Foreskin keratinocyte (primary cell): ENCODE measurements at places on chromosomes 2 and 18. TPM values are rescaled to one million over a fixed set of nuclear protein-coding genes. Genes with fewer than 3 reads are reported as not detected.

GRCh38 chr18:10399465-10399864 lies 55.0 kb upstream of the APCDD1 start:
- no peak for DNase-seq

GRCh38 chr2:127397568-127398238 lies 9.9 kb upstream of the MAP3K2 start:
- DNase-seq, result no peak

DNA sequence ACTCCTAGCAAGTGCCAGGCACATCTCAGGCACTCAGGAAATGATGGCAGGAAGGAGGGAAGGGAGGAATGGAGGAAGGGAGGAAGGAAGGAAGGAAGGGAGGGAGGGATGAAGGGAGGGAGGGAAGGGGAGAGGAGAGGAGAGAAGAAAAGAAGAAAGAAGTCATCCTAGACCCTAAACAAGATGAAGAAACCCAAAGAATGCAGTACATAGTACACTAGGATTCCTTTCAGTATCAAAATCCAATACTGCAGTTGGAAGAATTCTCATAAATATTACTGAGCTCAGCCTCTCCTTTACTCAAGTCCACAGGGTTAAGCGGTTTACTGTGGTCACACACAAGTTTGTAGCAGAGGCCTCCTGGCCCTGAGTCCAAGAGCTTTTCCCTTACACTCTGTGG lies 155.7 kb upstream of the ETAA1 start:
- DNase-seq, result no peak

- no peak for DNase-seq
Observed at GRCh38 chr2:67974559-67975430, 88.0 kb downstream of the C1D start.

DNA sequence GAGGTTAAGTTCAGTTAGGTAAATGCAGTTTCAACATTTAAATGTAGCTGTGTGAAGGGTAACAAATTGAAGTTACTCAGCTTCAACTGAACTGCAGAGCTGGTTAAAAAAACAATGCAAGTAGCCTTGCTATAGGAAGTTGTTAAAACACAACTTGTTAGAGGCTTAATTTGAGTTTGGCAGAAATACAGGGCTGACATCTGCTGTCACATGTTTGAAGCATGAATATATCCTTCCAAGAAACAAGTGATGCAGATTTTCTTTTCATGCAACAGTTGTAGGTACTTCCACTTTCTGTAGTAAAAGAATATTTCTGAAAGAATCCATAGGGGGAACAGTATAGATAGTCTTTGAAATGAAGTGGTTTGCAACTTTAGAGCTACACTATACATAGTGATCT lies 208.7 kb upstream of the RASGRP3 start:
- DNase-seq, result no peak

DNA sequence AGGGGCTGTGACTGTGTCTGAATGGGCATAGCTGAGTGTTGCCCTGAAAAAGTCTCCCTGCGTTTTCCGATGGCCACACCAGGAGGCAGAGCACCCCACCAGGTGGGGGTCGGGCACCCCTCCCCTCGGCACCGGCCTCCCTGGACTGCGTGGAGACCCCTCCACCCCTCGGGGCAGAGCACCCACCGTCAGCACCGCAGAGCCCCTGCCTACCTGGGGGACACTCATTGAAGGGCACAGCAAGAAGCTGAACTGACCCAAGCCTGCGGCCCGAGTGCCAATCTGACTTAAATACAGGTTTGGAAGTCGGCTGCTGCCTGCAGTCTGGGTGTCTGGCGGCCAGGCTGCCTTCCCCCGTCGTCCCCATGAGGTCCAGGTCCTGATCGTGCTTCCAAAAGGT lies 69.9 kb downstream of the KCNG2 start:
- no peak for DNase-seq

DNA sequence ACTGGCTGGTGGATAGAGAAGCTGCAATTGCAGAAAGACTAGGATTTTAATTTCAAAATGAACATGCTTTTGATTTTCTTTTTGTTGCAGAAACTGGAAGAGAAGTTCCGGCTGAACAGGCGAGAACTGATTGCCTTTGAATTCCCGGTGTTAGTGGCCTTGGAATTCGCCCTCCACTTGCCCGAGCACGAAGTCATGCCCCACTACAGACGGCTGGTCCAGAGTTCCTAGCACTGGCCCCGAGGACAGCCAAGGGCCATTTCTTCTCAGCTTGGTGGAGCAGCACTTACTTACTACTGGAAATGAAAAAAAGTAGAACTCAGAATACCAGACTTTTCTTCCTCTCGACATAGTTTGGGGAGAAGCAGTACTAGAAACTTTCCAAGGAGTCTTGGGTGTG lies 121.9 kb downstream of the CABLES1 start:
- no peak for DNase-seq

- no peak for DNase-seq
Observed at GRCh38 chr2:132448771-132449170, 32.2 kb downstream of the GPR39 start.

DNA sequence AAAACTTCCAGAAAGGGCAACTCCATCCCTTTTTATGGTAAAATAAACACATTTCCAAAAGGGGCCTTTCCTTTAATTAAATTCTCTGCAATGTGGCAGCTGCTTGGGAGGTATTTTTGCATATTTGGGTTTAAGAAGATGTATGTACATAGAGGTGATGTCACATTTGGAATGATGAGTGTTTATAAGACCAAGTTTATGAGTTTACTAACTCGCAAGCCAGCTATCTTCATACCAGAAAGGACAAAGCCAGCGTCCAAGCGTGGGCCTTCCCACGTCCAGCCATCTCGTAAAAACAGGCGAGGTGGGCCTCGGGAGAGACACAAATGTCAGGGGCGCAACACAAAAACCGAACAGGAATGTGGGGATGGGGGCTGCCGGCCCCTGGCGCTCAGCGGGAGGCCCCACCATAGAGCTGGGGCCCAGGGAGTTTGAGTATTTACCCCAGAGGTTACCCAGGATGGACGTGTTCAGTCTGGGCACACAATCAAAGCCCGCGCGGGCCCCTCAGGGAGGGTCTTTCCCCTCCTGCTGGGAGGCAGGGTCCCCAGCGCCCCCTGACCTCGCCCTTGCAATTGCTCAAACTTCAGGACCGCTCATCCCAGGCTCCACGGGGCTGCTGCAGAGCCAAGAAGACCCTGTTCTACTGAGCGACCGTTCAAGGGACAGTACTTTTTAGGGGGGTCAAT lies 137.3 kb downstream of the TWIST2 start:
- DNase-seq, result no peak

GRCh38 chr2:241937297-241937696 lies 67.8 kb downstream of the RTP5 start:
- no peak for DNase-seq

DNA sequence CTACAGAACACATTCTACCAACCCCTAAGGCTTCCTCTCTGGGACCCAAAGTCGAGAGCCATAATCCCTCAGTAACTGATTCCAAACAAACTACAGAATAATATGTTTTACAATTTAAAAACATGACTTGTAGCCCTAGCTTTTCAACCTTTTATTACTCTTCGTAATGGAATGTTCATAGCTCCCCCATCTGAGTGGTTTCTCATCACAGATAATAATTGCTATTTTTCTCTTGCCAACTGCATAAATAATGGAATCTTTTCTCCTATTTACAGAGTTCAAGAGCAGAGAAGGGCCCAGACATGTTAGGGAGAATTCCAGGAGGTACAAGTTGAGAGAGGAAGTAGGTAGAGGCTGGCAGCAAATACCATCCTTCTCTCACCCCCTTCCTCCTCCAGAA lies 59.9 kb upstream of the CERS6 start:
- DNase-seq, result peak; percentile 87

- peak; percentile 32 for DNase-seq
Observed at GRCh38 chr18:72867746-72868584, at the start of gene NETO1. TSS of gene NETO1 (minus strand) at chr18:72867987. CDS start at chr18:72867291, 696 bp downstream.

DNA sequence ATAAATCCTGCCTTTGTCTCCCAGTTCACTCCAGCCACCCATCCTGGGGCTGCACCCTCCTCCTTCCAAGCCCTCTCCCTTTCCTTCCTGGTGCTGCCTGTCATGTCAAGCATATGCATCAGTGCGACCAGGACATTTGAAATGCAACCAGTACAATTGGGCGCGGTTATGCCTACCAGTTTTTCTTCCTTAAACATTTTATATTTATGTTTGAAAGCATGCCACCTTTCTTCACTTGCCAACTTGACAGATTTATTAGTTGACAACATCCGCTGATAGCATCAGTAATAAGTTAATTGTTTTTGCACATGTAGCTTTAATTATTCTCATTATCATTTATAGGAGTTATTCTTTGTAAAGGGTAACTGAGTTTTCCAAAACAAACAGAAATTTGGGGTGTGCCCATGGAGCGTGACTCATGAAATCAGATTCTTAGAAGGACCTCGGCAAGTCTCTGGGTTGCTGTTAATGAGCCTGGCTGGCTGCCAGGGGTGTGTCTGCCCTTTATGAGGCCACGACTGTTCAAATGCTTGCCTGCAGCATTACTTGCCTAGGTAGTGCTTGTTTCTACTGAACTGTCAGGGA lies 32.8 kb upstream of the IL1B start:
- peak; percentile 74 for DNase-seq

- DNase-seq, result no peak
Observed at GRCh38 chr18:79924814-79925731, 26.4 kb downstream of the SLC66A2 start.

GRCh38 chr2:172438741-172439508 lies 11.5 kb downstream of the ITGA6 start:
- DNase-seq, result peak; percentile 82

DNA sequence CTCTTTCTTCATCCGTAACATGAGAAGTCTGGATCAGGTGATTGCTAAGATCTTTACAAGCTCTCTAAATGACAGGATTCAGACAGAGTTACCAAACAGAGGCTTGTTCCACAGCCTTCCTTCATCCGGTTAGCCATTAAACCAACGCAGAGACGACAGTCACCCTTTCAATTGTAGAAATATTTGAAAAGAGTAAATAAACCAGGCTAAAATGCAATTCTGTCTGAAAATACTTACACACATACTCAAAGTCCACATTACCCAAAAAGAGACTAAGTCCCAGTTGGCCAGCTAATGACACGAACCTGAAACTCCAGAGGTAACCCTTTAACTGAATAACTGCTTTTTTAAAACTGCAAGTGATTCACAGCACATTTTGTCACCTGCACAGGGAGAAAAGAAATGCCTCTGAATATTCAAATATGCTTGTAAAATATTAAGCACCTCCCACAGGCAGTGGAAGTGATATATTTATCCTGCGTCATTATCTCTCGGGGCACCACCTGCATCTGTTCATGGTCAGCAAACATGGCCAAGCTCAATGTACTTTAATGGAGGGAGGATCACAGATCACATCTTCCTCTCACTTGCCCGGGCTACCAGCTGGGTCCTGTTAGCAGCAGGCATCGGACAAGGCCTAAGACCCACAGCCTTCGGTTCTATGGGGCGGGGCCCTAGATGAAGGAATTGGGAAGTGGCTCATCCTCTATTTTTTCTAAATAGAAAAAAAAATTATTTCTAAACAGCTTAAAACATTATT lies 38.8 kb upstream of the DNER start:
- no peak for DNase-seq

DNA sequence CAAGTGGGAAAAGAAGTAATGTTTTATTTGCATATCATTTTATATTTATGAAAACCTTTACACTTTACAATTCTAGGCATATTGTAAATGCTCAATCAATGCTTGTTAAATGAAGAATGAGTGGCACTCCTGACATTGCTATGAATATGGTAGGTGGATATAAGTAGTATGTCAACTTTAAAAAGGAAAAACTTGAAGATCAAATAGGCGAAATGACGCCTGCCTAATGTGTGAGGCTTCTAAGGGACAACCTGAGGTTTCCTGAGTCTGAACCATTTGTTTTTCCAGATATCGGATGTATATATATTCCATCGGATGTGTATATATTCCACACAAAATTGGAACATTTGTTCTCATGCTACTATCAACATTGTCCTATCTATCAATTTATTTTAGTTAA lies 1.4 kb downstream of the STAT4 start:
- no peak for DNase-seq

DNA sequence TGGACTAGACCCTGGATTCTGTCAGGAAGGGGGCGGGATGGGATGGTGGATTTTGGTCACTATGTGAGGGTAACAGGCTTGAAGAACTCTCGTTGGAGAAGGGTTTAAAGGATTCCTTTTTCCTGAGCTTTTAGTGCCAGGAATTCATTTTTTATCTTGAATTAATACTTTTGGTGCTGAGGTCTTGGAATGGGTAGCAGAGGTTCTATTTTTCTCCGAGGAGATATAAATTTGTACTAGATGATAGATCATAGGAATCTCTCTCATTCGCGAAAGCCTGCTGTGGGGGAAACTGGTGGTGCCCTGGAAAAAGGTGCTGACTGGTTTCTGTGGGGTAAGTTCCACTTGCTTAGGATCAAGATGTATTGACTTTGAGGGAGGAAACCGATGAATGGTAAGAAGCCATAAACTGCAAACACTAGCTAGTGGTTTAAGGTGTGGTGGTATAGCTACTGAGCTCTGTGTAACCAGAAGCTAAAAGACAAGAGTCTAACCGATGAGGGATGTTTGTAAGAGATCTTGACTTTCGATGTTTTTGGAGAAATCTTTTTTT lies 706 bp downstream of the AGPS start:
- DNase-seq, result peak; percentile 20

DNA sequence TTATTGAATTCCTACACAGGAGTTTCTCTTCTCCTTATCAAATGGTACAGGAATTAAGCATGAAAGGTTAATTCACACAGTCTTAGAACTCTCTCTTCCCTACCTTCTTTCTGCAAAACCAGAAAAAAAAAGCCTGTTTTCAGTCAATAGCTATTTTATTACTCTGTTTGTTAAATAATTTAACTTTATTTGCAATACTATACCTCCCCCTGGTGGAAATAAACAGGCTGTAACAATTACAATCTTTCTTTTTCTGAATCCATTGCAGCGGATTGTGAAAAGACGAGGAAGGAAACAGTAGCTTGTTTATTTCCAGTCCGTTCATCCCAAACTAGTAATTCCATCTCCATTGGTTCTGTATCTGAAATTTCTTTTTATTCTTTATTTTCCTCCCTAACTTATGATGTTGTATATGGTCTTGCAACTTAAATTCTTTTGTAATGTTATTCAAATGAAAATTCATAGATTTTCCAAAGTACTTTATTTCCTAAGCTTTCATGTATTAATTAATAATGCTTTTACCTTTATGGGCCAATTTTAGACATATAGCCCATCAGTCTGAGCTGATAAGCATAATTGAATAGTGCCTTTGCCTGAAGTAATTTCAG lies 165.2 kb downstream of the SH3BP4 start:
- peak; percentile 18 for DNase-seq

- no peak for DNase-seq
Observed at GRCh38 chr2:217954469-217954868, 48.3 kb downstream of the TNS1 start.

CHST9 gene
- not detected in 2 replicates for polyA plus RNA-seq

PCARE gene
- not detected in 2 replicates for polyA plus RNA-seq

LYPD6B gene
- polyA plus RNA-seq, result 5.8 and 8.8 TPM in 2 replicates

ESPNL gene
- 0.20 and 0.71 TPM in 2 replicates for polyA plus RNA-seq

DPP10 gene
- not detected in 2 replicates for polyA plus RNA-seq

CCL20 gene
- 0.60 and 0.70 TPM in 2 replicates for polyA plus RNA-seq

ZBTB7C gene
- 0.02 TPM in 2 replicates for polyA plus RNA-seq

RNF144A gene
- 2.2 TPM in 2 replicates for polyA plus RNA-seq

AKAIN1 gene
- polyA plus RNA-seq, result not detected in 2 replicates

ABCB11 gene
- not detected in 2 replicates for polyA plus RNA-seq
